ENCODE measurements at places on chromosomes 5 and 9.

GRCh38 chr5:56290378-56291078 lies 57.4 kb upstream of the ANKRD55 start:
- no peak for DNase-seq

DNA sequence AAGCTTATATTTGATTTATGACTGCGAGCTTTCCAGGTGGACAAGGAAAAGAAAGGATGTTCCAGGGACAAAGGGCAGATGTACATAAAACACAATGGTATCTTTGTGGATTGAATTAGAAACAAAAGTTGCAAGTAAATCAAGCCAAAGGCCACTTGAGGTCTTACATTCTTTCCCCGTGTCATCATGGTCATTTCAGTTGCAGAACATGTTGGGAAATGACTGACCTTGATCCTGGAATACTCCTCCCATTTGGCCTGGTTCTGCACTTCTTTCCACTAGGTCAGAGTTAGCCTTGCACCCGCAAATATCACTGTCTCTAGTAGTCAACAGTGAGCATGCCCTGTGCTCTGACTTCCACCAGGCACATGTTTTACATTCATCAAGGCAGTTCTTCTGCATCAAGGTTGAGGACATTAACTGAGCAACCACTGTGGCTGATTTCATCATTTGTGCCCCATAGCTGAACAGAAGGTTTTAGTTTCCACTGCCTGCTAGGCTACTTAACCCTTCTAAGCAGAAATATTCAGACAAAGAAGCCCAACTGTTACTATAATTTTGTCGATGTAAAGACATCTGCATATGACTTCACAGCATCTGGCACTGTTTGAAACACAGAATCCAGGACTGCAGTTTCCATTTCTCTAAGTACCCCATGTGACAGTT lies 1161.7 kb upstream of the DMAC1 start:
- DNase-seq, result no peak

DNA sequence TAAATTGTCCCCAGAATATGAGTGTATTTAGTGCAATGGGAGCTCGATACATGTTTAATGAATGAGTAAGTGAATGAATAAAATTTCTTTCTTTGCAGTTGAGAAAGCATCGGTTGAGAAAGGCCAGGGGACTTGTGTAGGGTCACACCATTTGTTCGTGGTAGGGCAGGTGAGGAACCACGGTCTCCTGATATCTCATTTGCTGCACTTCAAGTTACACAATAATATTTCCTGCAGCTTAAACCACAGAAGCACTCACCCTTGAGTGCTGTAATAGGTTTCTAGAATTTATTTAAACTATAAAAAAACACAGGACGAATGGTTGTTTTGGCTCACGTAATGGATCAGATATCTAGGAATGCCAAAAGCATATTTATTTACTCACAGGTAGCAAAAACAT lies 429.8 kb downstream of the SPATA31D1 start:
- no peak for DNase-seq

DNA sequence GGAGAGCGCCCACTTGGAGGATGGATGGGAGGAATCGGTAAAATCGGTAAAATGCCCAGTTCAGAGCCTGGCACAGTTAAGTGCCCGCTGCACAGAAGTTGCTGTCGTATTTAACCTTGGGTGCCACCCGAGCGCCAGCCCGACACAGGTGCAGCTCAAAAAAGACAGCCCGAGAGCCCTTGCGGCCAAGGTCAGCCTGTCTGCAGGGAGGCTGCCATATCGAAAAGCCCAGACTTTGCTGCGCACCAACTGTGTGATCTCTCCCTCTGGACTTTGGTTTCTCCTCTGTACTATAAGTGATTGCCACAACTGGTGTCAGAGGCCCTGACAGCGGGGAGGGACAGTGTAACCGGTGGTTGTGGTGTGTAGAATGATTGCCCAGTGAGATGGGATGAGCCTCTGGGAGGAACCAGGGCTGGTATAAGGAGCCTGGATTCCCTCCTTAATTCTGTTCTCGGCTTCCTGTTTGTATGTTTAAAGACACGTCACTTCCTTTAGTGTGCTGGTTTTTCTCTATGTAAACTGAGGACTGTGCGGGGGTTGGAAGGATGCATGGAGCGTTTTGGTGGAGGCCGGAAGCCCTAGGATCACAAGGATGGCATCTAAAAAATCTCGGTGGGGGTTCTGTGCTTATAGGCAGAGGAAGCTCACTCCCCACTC lies 792 bp downstream of the NTMT1 start:
- DNase-seq, result peak; percentile 76

- DNase-seq, result no peak
These were observed 91.8 kb downstream of the SAXO1 start for GRCh38 chr9:18941060-18941740.

DNA sequence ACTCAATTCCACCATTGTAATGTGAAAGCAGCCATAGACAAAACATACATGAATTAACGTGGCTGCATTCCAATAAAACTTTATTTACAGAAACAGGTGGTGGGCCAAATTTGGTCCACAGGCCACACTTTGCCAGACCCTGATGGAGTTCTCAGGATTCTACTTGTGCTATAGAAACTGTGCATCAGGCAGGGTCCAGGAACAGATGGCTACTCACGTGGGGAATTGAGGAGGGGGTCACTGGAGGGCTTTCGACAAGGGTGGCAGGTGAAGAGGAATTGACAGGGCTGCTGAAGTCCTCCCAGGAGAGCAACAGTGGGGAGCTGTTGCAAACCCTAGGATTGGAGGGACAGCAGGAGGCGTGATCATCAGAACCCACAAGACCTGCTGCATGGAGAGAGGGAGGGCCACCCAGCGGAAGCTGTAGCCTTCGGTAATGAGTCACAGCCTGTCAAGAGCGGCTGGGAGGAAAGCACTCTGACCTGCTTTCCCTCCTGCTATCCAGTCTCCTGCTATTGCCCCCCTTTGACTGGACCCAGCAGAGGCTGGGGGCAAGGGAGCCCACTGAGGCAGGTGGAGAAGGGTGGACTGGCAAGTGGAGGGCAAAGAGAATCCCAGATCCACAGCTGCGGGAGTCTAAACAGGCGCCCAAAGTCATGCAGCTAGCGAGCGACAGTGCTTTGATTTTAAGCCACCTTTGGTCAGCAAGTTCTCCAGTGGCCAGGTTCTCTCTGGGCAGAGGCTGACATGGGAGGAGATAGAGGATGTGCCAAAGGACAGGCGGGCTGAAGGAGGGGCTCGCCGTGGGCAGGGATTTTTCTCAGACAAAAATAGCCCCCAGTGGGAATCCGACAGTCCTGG lies 138.3 kb upstream of the SMIM23 start:
- DNase-seq, result no peak

GRCh38 chr5:159844267-159845121 lies 71.8 kb upstream of the ADRA1B start:
- no peak for DNase-seq

DNA sequence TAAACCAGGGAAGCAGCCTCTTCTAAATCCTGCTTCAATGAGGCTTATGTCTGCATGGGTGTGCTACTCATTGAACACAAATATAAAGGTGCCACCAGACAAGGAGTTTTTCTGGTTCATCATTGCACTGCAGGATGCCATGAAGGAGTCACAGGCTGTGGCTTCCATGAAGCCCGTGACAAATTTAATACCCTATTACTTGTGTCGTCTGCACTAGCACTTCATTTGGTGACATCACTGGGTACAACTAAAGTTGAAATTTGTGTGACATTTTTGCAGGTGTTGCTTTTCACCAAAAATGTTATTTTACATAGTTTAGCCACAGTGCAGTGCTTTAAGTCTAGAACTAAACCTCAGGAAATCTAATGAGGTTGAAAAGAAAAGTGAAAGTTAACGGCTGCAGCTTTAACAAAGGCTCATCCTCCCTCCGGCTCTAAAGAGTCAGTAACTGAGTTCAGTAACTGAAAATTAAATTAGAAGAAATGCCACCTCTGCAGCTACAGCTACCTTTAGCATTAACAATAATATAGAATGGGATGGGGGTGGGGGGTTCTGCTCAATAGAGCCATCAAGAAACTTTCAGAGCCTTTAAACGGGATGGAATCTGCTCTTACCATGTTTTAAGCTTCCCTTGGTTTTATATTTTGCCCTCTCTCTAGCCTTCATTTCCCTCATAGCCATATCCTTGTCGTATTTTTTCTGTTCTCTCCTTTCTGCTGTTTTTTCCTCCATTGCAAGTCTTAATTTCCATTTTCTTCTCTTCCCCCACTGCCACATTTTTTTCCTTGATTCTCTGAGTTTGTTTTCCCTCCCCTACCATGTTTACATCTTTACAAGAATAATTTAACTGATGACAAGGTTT lies 233.8 kb upstream of the TMEM161B start:
- no peak for DNase-seq

DNA sequence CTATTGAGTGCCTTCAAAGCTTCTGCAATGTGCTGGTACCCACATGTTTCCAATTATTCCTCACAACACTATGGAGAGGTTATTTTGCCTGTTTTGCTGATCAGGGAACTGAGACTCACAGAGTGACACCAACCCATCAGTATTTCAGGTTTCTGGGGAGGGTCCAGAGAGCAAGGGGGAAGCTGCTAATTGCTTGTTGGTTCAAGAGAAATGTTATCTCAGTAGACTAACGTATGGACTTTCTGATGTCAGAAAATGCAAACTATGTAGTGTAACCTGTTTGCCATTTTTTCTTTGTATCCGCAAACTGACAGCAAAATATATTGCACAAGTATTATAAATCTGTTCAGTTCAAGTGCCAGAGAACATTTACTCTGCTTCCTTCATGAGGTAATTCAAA lies 108.3 kb upstream of the MSX2 start:
- DNase-seq, result no peak

DNA sequence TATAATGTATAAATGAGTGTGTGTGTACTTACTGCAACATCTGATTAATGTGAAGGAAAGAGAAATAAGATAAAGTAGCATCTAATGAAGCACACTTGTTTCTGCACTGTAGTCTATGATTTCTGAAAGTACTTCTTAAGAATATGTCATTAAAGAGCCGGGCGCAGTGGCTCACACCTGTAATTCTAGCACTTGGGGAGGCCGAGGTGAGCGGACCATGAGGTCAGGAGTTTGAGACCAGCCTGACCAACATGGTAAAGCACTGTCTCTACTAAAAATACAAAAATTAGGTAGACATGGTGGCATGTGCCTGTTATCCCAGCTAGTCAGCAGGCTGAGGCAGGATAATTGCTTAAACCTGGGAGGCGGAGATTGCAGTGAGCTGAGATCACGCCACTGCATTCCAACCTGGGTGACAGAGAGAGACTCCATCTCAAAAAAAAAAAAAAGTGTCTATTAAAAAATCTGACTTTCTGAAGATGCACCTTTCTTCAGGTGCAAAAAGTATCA lies 556.9 kb downstream of the PTPRD start:
- DNase-seq, result no peak

DNA sequence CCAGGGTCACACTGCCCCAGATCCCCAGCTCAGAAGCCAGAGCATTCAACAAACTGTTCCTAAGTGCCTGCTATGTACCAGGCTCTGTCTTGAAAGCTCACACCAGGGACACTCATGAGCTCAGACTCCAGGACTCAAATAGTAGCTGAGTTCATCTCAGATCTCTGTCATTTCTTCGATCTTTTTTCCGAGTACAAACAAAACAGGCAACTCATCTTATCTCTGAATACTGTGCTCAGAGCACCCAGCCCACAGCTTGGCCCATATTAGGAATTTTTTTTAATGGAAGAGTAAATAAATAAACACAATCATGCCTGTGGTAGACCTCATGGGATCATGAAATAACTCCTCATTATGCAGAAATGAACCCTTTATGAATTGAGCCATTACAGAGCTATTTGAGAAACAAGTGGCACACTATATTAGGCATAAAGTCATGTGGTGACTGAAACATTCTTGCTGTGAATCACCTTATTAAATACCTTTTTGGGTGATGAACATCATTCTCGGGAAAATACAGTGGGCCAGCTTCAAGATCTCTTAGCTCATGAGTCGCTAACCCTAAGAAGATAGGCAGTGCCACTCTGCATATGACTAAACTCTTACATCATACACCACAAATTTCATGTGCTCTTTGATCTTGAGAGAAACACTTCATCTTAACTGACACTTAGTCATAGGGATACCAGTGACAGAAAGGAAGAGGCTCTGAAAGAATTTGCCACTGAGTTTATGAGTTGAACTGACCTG lies 9.9 kb downstream of the SH3RF2 start:
- DNase-seq, result no peak

DNA sequence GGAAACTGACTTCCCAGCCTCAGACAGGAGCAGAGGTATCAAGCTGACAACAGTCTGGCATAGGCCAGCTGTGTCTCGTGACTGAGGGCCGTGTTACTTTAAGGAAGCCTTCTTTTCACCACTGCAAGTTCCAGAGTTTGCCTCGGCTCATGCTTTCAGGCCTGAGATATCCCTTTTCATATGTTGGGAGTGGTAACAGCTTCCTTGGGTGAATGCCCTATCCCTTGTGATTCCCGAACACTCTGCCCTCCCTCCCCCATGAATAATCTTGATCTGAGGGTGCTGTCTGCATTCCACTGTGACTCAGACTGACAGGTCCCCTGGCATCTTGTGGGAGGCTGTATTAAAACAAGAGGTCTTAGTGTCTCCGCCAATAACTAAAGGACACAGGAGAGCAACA lies 49.7 kb upstream of the ARL15 start:
- no peak for DNase-seq

DNA sequence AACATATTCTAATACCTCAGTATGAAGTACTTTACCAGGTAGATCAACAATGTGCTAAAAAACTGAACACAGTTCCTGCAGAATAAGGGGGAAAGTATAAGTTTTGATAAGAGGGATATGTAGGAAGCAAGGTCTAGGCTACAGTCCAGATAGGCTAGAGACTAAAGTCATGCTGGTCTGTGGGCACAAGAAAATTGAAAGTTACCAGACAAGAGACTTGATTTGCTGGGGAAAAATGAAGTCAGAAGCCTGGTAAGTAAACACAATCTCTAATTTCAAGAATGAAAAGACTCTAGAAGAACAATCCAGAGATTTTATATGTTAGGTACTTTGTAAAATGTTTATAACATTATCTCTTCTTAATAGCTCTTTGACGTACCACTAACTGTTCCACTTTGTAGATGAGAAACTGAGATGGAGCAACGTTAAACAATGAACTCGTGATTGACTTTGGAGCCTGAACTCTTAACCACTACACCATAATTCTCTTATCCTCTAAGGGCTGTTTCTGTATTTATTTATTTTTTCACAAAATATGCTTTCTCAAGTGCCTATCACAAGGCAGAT lies 19.5 kb downstream of the ADAMTS6 start:
- DNase-seq, result no peak

- peak; percentile 67 for DNase-seq
These were observed 260.2 kb downstream of the ARHGAP26 start for GRCh38 chr5:143030349-143030748.

DNA sequence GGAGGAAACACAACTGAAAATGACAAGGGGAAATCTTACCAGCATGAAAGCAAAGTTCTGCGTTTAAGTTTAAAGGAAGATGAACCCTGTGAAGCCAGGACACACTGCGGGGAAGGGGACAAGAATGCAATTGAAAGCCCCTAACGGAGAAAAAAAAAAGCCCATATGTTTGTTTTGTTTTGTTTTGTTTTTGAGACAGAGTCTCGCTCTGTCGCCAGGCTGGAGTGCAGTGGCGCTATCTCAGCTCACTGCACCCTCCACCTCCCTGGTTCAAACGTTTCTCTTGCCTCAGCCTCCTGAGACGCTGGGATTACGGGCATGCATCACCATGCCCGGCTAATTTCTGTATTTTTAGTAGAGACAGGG lies 2.9 kb downstream of the STK10 start:
- peak; percentile 64 for DNase-seq

GRCh38 chr9:6686396-6686795 lies 40.9 kb upstream of the GLDC start:
- no peak for DNase-seq

Data from activated effector memory CD4-positive, alpha-beta T cell treated with anti-CD3 and anti-CD28 coated beads, Interleukin-2, amount 50 U/mL, for 16 hours (primary cell).